Thoracic aorta (tissue), 2 donors: ENCODE measurements at places on chromosomes 6 and 20. TPM values are rescaled to one million over a fixed set of nuclear protein-coding genes. Genes with fewer than 3 reads are reported as not detected.

DNA sequence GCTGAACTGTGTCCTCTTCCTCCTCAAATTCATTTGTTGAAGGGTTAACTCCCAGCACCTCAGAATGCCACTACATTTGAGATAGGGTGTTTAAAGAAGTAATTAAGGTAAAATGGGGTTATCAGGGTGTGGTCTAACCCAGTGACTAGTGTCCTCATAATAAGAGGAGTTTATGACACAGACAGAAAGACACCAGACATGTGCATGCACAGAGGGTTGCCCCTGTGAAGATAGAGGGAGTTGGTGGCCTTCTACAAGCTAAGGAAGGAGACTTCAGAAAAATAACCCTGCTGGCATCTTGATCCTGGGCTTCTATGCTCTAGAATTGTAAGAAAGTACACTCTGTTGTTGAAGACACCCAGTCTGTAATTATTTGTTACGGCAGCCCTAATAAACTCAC, 24.9 kb upstream of the EDN1 start:
- no peak for DNase-seq

- DNase-seq: no peak
Measured at GRCh38 chr20:38883981-38884733, 42.1 kb upstream of the FAM83D start.

DNA sequence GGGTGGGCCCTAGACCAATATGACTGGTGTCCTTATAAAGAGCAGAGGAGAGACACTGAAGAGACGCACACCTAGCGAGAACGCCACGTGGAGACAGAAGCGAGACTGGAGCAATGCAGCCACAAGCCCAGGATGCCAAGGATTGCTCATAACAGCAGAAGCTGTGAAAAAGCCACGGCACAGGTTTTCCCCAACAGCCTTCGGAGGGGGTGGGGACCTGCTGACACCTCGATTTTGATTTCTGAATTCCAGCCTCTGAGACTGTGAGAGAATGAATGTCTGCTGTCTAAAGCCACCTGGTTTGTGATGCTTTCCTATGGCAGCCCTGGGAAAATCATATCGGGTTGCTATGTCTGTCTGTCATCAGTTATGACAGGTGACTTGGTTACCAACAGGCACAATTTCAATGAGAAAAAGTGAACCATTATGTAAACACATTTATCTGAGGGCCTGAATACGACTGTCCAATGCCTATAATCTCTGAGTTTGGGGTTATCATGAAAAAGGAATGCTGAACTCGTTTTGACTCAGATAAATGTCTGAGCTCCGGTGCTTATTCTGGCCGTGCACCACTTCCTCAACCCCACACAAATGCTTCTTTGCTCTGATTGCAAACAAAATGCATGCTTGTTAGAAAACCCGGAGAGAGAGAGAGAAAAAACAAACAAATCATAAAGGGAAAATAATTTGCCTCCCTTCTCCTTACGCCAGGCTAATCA, 769.7 kb downstream of the PTPRT start:
- DNase-seq: no peak

DNA sequence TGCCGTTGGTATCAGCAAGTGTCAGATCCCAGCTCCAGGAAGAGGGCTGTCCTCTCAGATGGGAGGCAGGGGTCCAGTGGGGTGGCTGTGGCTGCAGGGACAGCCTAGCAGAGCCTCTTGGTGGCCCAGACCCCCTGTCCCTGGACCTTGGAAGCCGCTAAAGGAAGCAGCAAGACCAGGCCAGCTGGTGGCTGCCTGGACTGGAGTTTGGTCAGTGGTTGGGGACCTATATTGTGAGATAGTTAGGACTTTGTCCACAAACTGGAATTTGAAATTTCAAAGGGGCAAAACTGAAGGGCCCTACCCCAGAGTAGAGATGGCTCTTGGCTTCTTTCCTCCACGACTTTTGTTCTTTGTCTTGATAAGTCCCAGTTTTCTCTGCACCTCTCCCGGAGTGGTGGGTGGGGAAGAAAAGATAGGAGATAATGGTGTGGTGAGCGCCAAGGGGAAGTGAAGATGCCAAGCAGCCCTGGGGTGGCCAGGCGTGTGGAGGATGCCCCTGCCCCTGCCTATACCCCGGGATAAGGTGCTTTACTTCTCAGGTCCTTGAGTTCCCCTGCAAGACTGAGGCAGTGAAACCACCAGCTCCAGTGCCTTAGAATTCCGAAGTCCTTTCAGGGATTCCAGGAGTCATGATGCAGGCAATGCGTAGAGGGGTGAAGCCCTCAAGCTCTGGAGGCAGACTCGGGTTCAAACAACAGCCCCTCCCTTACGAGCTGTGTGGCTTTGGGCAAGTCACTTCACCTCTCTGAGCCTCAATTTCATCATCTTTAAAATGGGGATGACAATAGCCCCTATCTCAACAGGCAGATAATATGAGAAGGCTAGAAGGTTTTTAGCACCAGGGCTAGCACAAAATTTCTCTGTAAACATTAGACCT, 40.2 kb downstream of the HNF4A start:
- no peak for DNase-seq

GRCh38 chr20:63064745-63065711, 58.3 kb upstream of the BHLHE23 start:
- DNase-seq: no peak

DNA sequence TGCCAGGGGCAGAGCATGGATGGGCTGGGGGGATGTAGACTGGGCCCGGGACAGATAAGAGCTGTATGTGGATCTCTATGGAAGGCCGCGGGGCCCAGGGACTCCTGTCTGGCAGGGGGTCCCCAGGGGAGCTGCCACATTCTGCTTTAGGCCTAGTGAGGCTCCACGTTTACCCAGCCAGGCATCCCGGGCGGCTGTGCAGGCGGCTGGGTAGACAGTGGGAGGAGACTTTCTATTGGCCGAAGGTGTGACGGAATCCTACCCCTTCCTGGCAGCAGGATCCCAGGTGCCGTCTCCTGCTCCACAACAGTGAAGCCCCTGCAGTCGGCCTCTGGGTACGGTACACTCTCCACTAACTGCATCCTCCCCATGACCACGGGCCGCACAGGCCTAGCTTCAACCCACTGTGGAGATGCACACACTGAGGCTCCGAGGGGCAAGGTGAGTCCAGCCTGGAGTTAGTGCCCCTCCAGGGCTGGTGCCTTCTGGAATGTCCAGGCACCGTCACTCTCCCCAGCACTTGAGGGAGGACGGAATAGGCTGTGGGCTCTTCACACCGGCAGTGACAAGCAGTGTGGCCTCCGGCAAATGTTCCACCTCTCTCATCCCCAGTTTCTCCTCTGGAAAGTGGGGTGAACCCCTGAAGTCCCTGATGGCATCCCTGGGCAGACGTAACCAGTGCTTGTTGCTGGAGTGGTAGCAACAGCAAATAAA, 36.8 kb upstream of the ZBP1 start:
- peak; percentile 1 for DNase-seq

GRCh38 chr6:63214816-63215215, 3.5 kb downstream of the FKBP1C start:
- DNase-seq: no peak

GRCh38 chr20:21092806-21093205, 13.4 kb downstream of the LINC00237 start:
- no peak for DNase-seq

GRCh38 chr6:99612551-99613408, 6.1 kb downstream of the PRDM13 start:
- no peak for DNase-seq

DNA sequence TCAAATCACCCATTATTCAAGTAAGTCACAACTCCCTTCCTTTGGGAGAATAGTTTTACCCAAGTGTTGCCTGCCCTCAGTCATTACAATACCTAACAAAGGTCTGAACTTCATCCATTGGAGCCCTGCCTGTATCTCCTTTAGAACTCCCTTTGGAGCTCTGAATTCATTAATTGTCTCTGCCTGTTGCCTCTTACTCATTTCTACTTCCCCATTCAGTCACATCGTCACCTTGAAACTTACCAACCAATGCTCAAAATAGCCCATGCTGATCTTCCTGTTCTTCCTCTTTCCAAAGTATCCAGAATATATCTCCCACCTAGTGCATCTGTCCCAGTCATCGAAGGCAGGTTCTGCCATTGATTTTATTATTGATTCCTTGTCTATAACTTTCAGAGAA, 120.7 kb upstream of the ADGRF1 start:
- no peak for DNase-seq

DNA sequence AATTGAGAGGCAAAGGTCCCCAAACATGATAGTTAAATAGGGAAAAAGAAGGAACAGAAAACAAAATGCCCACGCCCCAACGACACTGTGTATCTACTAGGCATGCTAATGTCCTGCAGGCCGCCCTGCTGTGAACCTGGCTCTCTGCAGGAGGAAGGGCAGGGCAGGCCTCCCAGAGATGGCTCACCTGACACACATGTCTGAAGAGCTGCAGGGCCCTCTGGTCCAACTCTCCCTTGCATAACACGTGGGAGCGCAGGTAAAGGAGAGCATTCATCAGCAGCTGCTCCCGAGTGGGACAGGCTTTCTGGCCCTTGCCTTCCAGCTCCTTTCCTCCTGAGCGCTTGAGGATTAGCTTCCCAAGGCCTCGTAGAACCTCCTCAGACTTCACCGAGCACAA, 53.7 kb upstream of the LYRM2 start:
- DNase-seq: no peak

- DNase-seq: no peak
Measured at GRCh38 chr20:40521962-40522361, 167.1 kb downstream of the MAFB start.

DNA sequence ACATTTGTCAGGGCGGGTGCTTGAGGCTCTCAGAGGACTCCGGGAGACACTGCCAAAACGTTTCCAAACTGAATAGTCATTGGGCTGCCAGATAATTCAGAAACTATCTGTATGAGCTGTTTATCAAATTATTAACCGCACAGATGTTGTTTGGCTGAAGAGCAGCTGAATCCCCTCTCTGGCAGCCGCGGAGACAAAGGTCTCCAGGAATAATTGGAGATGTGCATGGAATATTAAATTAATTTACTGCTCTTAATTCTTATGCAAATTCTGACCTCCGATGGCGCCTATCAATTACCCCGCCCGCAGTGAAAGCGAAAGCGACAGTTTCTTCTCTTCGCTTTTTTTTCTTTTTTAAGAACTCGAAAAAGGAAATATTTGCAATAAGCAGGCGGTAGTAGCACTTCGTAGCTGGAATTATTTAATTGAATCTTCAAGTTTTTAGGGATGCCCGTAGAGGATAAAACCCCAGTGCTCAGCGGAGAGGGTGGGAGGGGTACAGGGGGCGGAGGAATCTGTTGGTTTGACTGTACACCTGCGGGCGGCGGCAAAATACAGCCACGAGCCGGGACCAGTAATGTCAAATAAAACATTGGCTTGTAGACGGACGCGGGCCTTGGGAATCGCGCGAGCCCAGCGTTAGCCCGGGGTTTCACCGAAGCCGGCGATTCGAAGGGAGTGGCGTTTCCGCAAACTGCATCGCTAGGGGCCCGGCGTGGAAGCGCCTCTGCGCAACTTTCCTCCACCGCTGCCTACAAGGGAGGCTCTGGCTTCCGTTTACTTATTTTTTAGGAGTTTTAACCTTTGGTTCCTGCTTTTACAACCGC, 6.2 kb downstream of the LINC00237 start:
- DNase-seq: no peak

- DNase-seq: no peak
Measured at GRCh38 chr6:28569748-28570147, 44.1 kb downstream of the GPX5 start.

DNA sequence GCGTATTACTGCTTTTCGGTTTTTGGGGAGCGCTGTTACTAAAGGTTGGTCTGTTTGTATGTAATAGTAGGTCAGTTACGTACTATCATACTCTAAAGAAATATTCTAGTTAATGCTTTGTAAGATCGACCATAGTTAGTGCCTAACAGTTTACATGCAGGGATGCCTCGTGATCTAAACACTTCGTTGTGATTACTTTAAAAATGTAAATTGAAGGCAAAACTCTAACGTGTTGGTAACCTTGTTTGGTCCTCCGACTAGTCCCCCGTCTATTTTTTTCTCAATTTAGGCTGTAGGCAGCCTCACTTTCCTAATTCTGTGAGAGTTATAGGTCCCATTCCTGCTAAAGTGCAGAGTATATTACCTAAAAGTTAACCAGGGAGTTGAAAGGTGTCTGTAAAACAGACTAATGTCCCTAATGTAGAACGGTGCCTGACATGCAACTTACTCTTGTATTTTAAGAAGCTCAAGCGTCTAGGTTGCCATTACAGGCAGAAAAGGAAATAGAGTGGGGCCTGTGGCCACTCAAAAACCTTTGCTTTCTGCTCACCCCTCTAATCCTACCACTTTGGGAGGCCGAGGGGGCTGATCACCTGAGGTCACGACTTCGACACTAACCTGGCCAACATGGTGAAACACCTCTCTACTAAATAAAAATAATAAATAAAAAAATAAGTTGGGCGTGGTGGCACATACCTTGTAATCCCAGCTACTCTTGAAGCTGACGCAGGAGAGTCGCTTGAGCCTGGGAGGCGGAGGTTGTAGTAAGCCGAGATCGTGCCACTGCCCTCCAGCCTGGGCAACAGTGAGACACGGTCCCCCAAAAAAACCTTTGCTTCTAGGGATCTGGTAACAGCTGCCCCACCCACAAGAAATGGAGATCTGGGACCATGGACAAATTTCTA, 37.8 kb downstream of the HFE start:
- no peak for DNase-seq

DNA sequence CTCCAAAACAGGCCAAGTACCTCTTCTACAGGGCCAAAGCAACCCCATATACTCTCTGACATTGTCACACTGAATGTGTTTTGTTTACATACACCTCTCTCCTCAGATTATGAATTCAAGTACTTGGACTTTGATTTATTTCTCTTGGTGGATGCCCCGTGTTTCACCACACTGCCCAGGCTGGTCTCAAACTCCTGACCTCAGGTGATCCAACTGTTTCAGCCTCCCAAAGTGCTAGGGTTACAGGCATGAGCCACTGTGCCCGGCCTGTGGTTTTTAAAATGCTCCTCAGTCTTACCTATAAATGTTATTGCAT, 16.1 kb downstream of the CSNK2A1 start:
- DNase-seq: no peak

DNA sequence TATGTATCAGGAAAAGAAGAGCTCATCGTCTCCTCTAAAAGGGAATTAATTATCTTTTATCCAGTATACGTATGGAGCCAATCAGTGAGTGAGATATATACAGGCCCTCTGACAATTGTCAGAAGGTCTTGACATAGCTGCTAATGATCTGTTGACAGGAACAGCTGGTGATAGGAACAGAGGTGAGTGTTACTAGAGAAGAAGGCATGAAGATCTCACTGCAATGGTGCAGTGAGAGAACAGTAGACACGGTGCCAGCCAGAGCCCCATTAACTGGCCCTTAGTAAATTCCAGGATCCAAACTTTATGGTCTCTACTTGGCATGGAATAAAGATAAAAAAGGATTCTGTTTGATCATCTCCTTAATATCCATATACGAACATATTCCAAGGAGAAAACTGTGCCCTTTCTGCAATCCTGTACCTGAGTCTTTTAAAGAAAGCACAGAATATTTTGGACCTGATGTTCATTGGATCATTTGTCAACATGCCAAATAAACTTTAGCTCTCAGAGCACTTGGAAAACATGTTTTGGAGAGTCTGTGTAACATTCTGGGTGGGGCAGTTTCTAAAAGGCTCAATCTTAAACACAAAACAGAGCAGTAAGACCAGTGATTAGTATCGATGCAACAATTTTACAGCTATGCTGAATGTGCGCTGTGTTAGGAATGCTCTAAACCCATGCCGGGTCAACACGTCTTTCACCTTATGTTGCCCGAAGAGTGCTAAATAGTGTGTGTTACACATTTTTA, 135.8 kb upstream of the CITED2 start:
- no peak for DNase-seq

BPIFB1 gene
- not detected for total RNA-seq

TCF15 gene
- total RNA-seq: not detected

C6orf58 gene
- total RNA-seq: not detected

SAMD10 gene
- total RNA-seq: 3.0 TPM
